ENCODE measurements at places on chromosomes 2 and 18. TPM values are rescaled to one million over a fixed set of nuclear protein-coding genes. Genes with fewer than 3 reads are reported as not detected.

MPP4 gene
- 0.23 TPM for polyA plus RNA-seq

GRCh38 chr2:187124529-187124928, 275.6 kb upstream of the ZSWIM2 start:
- no peak for DNase-seq

GRCh38 chr2:236303935-236304334, 39.7 kb upstream of the ASB18 start:
- no peak for DNase-seq

GAL3ST2 gene
- polyA plus RNA-seq: 0.30 TPM

DNA sequence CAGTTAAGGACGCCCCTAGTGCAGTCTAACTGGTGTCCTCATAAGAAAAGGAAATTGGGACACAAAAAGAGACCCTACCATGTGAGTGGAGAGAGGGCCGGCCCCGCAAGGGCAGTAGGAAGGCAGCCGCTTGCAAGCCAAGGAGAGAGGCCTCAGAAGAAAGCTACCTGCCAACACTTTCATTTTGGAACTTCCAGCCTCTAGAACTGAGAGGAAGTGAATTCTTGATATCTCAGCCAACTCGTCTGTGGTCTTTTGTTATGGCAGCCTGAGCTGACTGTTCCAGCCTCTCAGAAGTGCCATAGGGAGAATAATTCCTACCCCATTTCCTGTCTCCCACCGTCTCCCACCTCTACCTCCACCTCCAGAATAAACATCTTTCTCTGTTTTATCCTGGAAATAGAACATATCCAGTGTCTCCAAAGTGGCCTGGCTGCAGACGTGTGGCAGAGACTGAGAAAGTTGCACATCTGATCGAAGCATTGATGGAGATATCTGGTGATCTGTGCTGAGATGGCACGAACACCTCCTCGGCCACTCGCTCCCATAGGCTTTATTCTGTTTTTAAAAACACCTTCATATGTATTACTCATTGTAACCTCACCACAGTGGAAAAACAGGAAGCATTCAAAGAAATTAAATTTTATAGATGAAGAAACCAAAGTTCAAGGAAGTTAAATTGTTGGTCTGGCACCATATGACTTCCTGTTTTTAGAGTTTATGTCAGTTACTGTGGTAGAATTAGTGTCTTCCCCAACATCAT, 39.5 kb upstream of the MARCO start:
- DNase-seq: no peak

GREB1 gene
- polyA plus RNA-seq: 15.3 TPM

ITGA4 gene
- 30.8 TPM for polyA plus RNA-seq

DNA sequence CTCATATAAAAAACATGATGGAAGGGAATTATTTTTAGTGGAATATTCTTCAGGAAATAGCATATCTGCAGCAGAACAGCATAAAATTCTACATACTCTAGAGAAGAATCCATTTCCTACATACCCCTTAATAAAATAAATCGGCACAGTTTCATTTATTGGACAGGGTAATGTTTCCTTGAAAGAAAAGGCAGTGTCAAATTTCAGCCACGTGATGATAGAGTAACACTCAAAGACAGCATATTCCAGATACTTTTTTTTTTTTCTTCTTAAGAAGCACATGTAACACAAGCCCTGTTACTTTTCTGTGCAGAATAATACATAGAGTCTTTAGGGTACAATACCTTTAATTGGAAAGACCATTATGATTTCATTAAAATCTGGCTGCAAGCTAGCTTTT, 204.4 kb downstream of the SRBD1 start:
- DNase-seq: no peak

GRCh38 chr2:197846777-197847176, 42.4 kb downstream of the PLCL1 start:
- DNase-seq: no peak

- no peak for DNase-seq
These were observed 429.0 kb upstream of the PIK3C3 start for GRCh38 chr18:41526054-41526453.

GRCh38 chr2:181051861-181052522, 71.6 kb downstream of the UBE2E3 start:
- no peak for DNase-seq
